ENCODE measurements at places on chromosomes 16 and 17. TPM values are rescaled to one million over a fixed set of nuclear protein-coding genes. Genes with fewer than 3 reads are reported as not detected.

- no peaks in the 10 kb centered on the region for H3K27me3 ChIP-seq
- H3K36me3 ChIP-seq, result no peaks in the 10 kb centered on the region
- no peak overlapping the region for H3K4me3 ChIP-seq
- DNase-seq, result peak; percentile 95
Observed at GRCh38 chr17:70365091-70365583, 195.8 kb downstream of the KCNJ2 start.

DNA sequence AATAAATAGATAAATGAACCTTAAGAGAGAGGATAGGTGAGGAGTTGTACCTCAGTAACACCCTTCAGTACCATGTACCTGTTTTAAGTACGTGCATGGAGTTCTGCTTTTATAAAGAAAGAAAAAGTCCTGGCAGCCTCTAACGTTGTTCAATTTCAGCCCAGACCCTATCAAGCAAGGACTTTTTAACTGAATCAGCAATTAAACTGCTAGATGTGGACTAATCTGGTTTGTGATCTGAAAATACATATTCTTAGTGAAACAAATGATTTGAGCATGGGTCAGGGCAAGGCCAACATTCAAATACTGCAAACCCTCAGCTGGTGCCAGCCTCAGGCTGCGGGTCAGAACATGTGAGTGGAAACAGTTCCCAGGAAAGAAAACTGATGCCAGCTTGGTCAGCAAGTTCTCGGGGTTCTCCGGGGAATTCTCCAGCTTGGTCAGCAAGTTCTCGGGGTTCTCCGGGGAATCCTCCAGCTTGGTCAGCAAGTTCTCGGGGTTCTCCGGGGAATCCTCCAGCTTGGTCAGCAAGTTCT is 84.5 kb downstream of the MRM3 start:
- peaks cover 9% of the 10 kb centered on the region for H3K4me1 ChIP-seq
- no peaks in the 10 kb centered on the region for H3K36me3 ChIP-seq
- no peak overlapping the region for H3K27ac ChIP-seq

GRCh38 chr17:51091635-51092034 is 29.0 kb downstream of the SPAG9 start:
- H3K4me1 ChIP-seq, result no peaks in the 10 kb centered on the region
- DNase-seq, result no peak
- H3K27me3 ChIP-seq, result no peaks in the 10 kb centered on the region
- no peak overlapping the region for H3K27ac ChIP-seq

- H3K36me3 ChIP-seq, result no peaks in the 10 kb centered on the region
- H3K4me1 ChIP-seq, result peaks cover 2% of the 10 kb centered on the region
- H3K4me3 ChIP-seq, result no peak overlapping the region
- H3K27ac ChIP-seq, result no peak overlapping the region
- no peaks in the 10 kb centered on the region for H3K27me3 ChIP-seq
Observed at GRCh38 chr17:82112914-82113311, 14.9 kb upstream of the FASN start.

DNA sequence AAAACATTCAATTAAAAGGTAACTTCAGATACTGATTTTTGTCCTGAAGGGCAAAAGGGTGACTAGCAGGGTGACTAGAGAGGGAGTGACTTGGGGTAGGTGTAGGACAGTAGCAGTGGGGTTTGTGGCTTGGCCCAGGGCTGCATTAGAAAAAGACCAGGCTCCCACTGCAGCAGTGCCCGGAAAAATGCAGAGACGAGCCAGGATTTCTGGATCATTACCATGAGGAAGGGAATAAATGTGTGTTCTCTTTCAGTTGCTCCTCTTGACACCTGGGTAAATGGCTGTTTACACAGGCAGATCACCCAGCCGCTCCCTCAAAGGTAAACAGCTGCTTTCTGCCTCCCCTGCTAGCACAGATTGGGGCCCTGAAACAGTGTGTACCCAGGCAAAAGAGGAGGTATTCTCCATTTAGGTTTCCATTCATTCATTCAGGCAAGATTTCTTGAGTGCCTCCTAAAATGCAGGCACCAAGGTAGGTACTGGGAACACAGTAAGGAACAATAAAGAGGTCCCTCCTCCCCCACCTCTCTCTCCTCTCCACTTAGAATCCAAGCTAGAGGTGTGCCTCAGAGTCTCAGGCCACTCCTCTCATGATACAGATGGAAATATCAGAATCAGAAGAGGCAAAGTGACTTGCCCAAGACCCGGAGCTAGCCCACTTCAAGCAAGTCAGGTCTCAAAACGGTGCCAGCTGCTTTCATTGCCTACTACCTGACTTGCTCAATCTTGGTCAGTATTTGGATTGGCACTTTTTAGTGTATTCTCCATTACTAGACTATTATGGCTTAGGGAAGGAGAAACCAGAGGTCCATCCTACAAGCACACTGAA is 15.2 kb upstream of the TOX3 start:
- no peak overlapping the region for H3K4me3 ChIP-seq
- H3K4me1 ChIP-seq, result no peaks in the 10 kb centered on the region
- no peak overlapping the region for H3K27ac ChIP-seq
- H3K27me3 ChIP-seq, result no peaks in the 10 kb centered on the region
- no peaks in the 10 kb centered on the region for H3K36me3 ChIP-seq
- DNase-seq, result no peak

GRCh38 chr17:48612854-48613691 is 2.0 kb downstream of the HOXB8 start:
- DNase-seq, result peak; percentile 60
- H3K4me1 ChIP-seq, result peaks cover 15% of the 10 kb centered on the region
- H3K4me3 ChIP-seq, result peak overlapping the region; percentile 55
- H3K27ac ChIP-seq, result peak overlapping the region; percentile 32
- H3K27me3 ChIP-seq, result peaks cover 43% of the 10 kb centered on the region

ZFHX3 gene
- polyA plus RNA-seq, result 4.4 TPM

DNA sequence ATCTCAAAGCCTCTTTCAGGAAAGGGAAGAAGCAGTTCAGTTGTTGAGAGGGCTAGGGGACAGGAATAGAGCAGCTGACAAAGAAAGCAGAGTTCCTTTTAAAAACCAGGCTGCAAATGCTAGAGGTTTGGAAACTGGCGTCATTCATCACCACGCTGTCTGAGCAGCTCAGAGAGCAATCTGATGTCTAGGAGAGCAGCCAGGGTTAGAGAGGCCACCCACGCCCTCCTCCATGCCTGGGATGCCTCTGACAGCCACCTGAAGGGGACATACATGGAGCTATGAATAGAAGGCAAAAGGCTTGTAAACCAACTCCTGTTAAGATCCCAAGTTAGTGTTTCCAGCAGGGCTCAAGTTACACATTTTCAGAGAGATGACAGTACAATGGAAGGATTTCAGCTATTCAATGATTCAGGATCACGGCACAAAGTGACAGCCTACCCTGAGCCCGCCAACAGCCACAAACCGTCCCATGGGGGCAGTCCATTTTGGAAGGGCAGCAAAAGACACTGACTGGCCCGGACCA is 12.4 kb downstream of the RAB5C start:
- H3K27me3 ChIP-seq, result no peaks in the 10 kb centered on the region
- H3K4me1 ChIP-seq, result peaks cover 14% of the 10 kb centered on the region
- H3K36me3 ChIP-seq, result peaks cover 6% of the 10 kb centered on the region
- H3K4me3 ChIP-seq, result no peak overlapping the region
- no peak overlapping the region for H3K27ac ChIP-seq
- peak; percentile 35 for DNase-seq

DNA sequence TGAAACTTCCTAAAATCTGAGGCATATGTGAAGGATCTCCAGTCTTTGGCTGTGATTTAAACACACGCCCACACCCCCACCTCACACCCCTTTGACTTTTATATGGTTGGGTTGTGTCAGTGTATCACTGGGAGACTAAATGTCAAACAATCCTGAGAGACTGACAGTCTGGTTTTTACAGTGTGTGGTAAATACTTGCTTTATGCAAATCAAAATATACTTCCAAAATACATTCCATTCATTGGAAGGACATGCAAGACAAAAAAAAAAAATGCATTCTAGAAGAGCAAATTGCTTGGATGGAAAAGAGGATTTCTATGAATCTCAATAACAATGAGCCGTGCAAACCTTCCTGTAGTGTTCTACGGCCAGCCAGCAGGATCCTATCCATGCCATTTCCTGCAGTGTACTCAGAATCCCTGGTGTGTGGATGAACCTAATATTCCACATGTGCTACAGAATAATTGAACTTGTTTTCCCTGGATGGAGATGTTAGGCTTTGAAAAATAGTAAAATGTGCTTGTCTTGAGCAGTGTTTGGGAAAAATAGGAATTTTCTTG is 602.1 kb upstream of the GOT2 start:
- DNase-seq, result no peak
- H3K4me1 ChIP-seq, result no peaks in the 10 kb centered on the region
- no peak overlapping the region for H3K27ac ChIP-seq

- no peak overlapping the region for H3K27ac ChIP-seq
- no peaks in the 10 kb centered on the region for H3K27me3 ChIP-seq
- H3K4me1 ChIP-seq, result no peaks in the 10 kb centered on the region
- H3K36me3 ChIP-seq, result no peaks in the 10 kb centered on the region
- H3K4me3 ChIP-seq, result no peak overlapping the region
Observed at GRCh38 chr16:85629326-85629725, 16.2 kb downstream of the GSE1 start.

GRCh38 chr17:61400717-61401388 is 1.2 kb downstream of the TBX2 start:
- H3K27ac ChIP-seq, result peak overlapping the region; percentile 92
- DNase-seq, result peak; percentile 53
- H3K36me3 ChIP-seq, result peaks cover 43% of the 10 kb centered on the region
- no peaks in the 10 kb centered on the region for H3K4me1 ChIP-seq
- peak overlapping the region; percentile 100 for H3K4me3 ChIP-seq

MEFV gene
- not detected for polyA plus RNA-seq

MMP25 gene
- 0.02 TPM for polyA plus RNA-seq

- no peak overlapping the region for H3K27ac ChIP-seq
- H3K36me3 ChIP-seq, result no peaks in the 10 kb centered on the region
- no peaks in the 10 kb centered on the region for H3K27me3 ChIP-seq
- H3K4me1 ChIP-seq, result no peaks in the 10 kb centered on the region
Observed at GRCh38 chr17:80109713-80110446, 8.5 kb downstream of the GAA start.

GRCh38 chr17:35433075-35433894 is 985 bp upstream of the SLFN12 start:
- no peaks in the 10 kb centered on the region for H3K36me3 ChIP-seq
- peak; percentile 100 for DNase-seq
- no peaks in the 10 kb centered on the region for H3K27me3 ChIP-seq
- peak overlapping the region; percentile 51 for H3K4me3 ChIP-seq
- H3K27ac ChIP-seq, result peak overlapping the region; percentile 89
- peaks cover 2% of the 10 kb centered on the region for H3K4me1 ChIP-seq

DNA sequence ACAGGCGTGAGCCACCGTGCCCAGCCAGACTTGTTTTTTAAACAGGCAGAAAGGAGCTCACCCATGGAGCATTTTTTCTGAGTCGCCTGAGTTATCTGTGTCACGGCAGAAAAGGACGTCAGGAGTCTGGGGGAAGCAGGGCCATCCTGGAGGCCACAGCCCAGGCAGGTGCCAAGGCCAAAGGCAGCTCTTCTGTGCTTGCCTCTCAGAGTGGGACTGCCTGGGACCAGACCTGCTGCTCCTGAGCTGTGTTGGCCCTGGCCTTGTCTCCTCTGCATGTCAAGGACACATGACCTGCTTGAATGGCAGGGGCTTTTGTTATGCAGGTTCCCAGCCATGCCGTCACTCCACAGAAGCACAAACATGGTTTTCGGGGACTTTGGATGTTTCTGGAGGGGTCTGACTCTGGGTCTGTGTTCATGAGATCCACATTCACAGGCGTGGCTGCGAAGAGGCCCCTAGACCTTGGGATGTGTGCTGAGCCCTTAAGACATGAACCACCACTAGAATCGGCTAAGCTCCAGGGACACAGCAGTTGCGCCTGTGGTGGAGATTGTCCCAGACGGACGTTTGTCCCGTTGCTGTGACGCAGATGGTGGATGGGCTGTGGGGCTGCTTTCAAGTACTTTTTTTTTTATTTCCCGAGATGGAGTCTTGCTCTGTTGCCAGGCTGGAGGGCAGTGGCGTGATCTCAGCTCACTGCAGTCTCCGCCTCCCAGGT is 33.8 kb downstream of the FOXK2 start:
- peaks cover 3% of the 10 kb centered on the region for H3K4me1 ChIP-seq
- H3K27ac ChIP-seq, result no peak overlapping the region
- H3K4me3 ChIP-seq, result no peak overlapping the region
- no peaks in the 10 kb centered on the region for H3K27me3 ChIP-seq
- no peak for DNase-seq
- no peaks in the 10 kb centered on the region for H3K36me3 ChIP-seq

DNA sequence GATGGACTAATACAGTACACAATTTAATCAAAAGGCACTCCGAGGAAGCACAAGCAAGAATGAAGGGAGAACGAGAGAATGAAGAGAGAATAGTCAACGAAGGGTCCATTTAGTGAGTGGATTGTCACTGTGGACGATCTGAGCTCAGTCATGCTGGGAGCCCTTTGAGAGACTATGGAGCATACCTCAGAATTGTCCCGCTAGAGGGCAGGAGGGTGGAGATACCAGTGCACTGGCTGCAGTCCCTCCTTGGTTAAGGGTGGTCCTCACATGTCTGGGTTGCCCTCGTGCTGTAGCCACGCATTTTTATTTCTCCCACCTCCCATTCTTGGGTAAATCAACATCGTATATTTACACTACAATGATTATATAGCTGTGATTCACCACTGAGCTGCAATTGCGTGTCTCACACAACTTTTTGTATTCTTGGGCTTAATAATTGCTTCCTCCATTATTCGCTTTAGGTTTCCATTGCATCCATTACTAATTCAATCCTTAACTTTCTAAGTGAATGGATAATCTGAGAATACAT is 33.2 kb upstream of the FAM20A start:
- no peak overlapping the region for H3K4me3 ChIP-seq
- DNase-seq, result no peak

GRCh38 chr17:63542942-63543821 is 7.1 kb upstream of the DCAF7 start:
- no peaks in the 10 kb centered on the region for H3K36me3 ChIP-seq
- no peak for DNase-seq
- peaks cover 17% of the 10 kb centered on the region for H3K27me3 ChIP-seq

TMC5 gene
- polyA plus RNA-seq, result not detected

HID1 gene
- polyA plus RNA-seq, result 0.27 TPM

- no peak overlapping the region for H3K27ac ChIP-seq
- H3K36me3 ChIP-seq, result no peaks in the 10 kb centered on the region
- H3K27me3 ChIP-seq, result peaks cover 3% of the 10 kb centered on the region
- no peak overlapping the region for H3K4me3 ChIP-seq
Observed at GRCh38 chr17:20043021-20043420, 33.9 kb downstream of the SPECC1 start.

FBXW10B gene
- polyA plus RNA-seq, result 0.11 TPM

SAMD14 gene
- polyA plus RNA-seq, result 3.8 TPM

GRCh38 chr17:9309216-9309615 is 266.4 kb downstream of the STX8 start:
- no peak overlapping the region for H3K4me3 ChIP-seq
- no peaks in the 10 kb centered on the region for H3K4me1 ChIP-seq
- no peak overlapping the region for H3K27ac ChIP-seq
- no peaks in the 10 kb centered on the region for H3K27me3 ChIP-seq

ACSM2B gene
- polyA plus RNA-seq, result not detected

- no peak overlapping the region for H3K27ac ChIP-seq
- no peak for DNase-seq
- no peaks in the 10 kb centered on the region for H3K36me3 ChIP-seq
- H3K4me1 ChIP-seq, result peaks cover 14% of the 10 kb centered on the region
- H3K27me3 ChIP-seq, result no peaks in the 10 kb centered on the region
Observed at GRCh38 chr16:14180481-14180944, 109.4 kb downstream of the MRTFB start.

OR2C1 gene
- 0.09 TPM for polyA plus RNA-seq

GRCh38 chr16:106623-107324 is 28.7 kb downstream of the MPG start:
- DNase-seq, result peak; percentile 88
- peaks cover 7% of the 10 kb centered on the region for H3K36me3 ChIP-seq
- peaks cover 16% of the 10 kb centered on the region for H3K4me1 ChIP-seq
- H3K27me3 ChIP-seq, result no peaks in the 10 kb centered on the region
